ENCODE measurements at places on chromosomes 5 and 9. TPM values are rescaled to one million over a fixed set of nuclear protein-coding genes. Genes with fewer than 3 reads are reported as not detected.

GDF9 gene
- total RNA-seq = 0.22 TPM

GRCh38 chr9:126457175-126457547 is 130.5 kb downstream of the MVB12B start:
- no peak for DNase-seq

NMUR2 gene
- total RNA-seq = not detected

DNA sequence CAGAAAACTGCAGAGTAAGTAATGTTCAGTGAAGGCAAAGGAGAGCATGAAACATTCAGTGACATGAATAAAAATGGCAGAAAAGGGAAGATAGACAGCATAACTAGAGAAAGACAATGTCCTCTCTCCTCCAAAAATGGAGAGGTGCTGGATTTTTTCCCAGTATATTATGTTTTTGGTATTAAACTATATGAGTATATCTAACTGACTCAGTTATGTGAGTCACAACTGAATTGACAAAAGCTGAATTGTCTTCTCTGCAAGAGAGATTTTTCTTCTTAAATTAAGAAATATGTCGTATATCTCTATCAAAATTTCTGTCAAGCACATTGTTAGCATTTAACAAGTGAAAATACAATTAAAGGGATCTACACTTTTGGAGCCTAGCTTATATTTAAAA is 375.1 kb downstream of the CHSY3 start:
- DNase-seq = no peak

DNA sequence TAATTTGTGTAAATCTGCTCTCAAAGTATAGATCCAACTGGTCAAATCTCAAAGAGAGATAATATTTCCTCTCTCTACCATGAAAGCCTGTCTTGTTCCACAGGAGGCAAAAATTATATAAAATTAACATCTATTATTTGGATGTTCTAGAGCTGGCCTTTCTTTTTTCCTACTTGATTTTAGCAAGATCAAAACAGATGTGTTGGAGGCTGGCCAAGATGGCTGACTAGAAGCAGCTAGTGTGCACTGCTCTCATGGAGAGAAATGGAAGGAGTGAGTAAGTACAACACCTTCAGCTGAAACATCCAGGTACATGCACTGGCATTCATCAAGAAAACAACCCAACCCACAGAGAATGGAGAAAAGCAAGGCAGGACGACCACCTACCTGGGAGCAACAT is 298.6 kb upstream of the SLC24A2 start:
- DNase-seq = no peak

DNA sequence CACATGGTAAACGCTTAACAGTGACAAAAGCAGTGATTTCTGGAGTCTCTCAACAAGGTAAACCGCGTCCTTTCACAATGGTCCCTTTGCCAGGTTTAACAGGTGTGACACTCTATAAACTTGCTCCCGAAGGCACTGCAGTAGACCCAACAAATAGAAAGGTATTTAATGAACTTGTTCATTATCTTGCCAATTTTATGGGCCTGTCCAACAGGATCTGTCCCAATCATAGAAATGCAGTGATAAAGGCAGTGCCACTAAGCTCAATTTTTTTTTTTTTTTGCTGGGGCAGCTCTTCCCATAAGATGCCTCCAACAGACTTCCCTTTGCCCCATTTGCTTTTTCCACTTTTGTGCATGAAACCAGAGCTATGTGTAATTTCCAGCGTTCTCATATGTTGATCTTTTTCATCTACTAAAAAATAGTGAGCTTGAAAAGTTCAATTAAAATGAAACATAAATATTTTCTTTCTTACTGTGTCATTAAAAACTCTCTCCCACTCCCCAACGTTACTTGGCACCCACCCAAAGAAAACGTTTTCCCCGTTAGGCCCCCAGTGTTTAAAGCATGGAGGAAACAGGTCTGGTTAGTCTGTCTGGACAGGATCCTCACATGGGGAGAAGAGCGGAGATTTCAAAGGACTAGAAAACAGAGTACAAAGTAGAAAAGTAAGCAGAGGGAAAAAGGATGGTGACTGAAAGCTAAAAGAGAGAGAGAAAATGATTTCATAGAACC is 80.9 kb upstream of the SPATA31D4 start:
- no peak for DNase-seq

DNA sequence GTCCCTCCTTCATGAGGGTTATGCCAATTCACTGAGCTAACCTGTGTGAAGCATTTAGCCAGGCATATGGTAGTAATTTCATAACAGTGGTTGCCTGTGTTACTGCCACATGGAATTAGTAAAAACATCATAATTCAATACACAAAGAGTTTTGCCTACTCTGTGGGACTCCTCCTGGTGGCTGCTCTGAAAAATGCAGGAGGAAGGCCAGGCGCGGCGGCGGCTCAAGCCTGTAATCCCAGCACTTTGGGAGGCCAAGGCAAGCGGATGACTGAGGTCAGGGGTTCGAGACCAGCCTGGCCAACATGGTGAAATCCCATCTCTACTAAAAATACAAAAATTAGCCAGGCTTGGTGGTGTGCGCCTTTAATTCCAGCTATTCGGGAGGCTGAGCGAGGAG is 547.3 kb downstream of the CDK5RAP2 start:
- DNase-seq = no peak

FGF10 gene
- 2.1 TPM for total RNA-seq

DNA sequence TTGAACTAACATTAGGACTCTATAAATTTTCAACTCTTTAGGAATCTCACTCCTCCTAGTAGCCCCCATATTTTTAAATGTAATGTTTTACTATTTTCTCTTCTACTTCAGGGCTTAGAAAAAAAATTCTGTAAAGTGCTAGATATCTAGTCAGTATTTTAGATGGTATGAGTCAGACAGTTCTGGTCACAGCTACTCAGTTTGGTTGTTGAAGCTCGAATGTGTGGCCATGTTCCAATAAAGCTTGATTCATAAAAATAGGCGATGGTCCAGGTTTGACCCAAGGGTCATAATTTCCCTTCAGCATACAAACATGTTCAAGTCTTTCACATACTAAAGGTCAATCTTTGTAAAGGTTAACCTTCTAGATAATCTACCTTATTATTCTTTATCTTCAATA is 566.0 kb upstream of the CDH18 start:
- DNase-seq = no peak

DNA sequence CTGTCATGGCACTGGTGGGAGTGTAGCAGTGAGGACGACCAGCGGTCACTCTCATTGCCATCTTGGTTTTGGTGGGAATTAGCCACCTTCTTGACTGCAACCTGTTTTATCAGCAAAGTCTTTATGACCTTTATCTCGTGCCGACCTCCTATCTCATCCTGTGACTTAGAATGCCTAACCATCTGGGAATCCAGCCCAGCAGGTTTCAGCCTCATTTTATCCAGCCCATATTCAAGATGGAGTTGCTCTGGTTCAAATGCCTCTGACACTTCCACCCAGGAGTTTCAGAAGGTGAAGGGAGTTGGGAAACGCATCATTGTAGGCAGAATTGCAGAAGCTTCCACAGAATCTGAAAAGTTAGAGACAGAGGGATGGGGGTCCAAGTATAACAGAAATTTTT is 35.4 kb downstream of the SHC3 start:
- DNase-seq = no peak

CAVIN4 gene
- total RNA-seq = 3.1 TPM

GRCh38 chr9:76351006-76351405 is 43.2 kb downstream of the RFK start:
- DNase-seq = no peak

LRRC19 gene
- total RNA-seq = not detected

DNA sequence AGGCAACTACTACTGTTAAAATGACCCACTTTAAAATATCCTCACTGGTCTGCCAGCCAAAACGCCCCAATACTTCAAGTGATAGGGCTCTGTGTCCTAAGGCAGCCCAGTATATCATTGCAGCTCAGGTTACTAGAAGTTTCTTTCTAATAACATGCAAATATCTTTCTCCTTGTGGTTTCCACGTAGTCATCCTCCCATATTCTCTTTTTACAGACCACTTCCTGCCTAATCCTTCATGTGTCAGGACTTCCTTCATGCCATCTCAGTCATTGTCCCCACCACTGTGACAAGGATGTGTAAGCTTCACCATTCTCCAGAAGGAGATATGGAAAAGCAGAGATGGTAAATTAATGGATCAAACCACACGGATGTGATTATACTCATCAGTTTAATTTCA is 813.7 kb downstream of the MAT2B start:
- no peak for DNase-seq

GRM6 gene
- total RNA-seq = not detected

DNA sequence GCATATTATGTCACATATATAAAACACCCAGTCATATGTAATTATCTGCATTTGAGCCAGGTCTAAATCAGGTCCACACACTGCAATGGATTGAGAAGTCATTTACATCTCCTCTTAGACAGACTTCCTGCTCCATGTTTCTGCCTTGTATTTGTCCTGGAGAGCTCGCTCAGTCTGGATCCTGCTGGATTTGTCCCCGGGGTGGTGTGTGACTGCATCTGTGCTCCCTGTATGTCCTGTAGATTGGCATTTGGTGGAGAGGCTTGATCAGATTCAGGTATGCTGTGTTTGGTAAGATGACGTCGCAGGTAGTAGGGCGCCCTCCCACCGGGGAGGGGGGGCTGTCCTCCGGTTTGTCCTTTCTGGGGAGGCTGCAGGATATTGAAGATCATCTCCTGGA is 33.6 kb upstream of the IER5L start:
- no peak for DNase-seq

DNA sequence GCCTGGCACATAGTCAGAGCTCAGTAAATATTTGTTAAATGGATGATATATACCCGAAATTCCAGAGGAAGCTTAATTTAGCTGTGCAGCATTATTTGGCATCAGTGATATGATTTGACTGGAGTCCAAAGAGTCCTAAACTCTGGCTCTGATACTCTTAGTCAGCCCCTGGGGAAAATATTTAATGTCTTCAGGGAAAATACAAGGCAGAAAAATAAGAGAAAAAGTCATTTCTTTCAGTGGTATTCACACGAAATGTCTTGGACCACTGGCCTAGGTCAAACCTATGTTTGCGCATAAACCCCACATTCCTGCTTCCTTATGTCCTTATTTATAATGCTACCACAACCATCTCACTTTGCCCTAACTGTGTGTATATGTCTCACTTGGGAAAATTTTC is 23.8 kb downstream of the GLRA1 start:
- no peak for DNase-seq

DOCK8 gene
- 0.41 TPM for total RNA-seq

DNA sequence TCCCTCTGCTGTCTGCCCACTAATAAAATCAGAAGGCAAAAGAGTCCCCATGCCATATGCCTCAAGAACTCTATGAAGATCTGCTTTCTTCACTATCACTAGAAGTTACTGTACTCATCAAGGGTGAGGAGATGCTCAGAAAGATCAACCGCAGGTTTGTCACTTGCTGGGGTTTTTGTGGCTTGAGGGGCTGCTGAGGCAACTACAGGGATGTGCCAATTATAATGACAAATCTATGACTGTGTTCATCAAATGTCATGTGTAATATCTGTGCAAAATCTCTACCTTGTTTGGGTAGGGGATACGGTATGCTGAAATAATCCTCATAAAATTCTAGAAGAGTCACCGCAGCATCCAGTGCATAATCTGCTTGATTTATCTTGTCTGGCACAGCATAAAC is 13.0 kb downstream of the ERAP1 start:
- no peak for DNase-seq

- no peak for DNase-seq
Measured at GRCh38 chr5:120016717-120017382, 387.5 kb downstream of the FAM170A start.

ZBTB26 gene
- total RNA-seq = 1.9 TPM

DNA sequence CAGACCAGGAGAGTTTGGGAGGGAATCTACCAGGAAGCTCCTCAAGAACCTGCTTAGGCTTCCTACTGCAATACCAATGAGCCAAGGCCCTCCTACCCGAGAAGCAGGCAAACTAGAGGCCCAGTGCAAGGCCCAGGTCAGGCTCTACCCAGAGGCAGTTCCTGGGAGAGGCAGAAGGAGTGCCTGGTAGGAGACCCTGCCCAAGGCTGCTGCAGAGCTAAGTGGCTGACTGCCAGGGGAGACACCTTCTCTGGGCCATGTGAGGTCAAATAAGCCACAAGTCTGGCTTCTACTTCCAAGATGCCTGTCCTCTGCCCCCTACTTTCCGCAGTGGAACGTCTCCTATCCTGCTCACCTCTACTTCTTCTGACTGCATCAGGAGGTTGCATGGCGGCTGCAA is 17.8 kb downstream of the ACSL6 start:
- DNase-seq = no peak

GRCh38 chr9:28155067-28155466 is 581.8 kb upstream of the C9orf72 start:
- no peak for DNase-seq

- DNase-seq = no peak
Measured at GRCh38 chr5:157650991-157651611, 1.1 kb downstream of the SOX30 start.

ERAP2 gene
- not detected for total RNA-seq

DNA sequence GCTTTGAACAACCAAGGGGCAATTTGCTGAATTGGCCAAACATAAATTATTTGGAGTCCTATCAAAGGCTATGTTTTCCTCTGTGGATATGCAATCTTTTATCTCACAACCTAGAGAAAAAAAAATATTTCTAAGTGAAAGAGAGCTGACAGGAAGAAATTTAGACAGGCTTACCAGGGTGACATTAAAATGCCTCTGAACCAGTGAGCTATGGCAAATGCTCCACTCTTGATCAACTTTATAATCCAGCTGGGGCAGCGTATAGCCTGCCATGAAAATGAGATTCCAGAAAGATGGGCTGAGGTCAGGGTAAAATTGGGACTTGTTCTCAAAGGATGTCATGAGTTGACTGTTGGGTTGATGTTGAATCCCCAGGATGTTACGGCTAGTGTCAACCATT is 399.3 kb upstream of the TRPC7 start:
- DNase-seq = no peak

CARD9 gene
- total RNA-seq = 0.28 TPM

GRCh38 chr9:75996726-75997125 is 106.3 kb downstream of the PCSK5 start:
- no peak for DNase-seq

DNA sequence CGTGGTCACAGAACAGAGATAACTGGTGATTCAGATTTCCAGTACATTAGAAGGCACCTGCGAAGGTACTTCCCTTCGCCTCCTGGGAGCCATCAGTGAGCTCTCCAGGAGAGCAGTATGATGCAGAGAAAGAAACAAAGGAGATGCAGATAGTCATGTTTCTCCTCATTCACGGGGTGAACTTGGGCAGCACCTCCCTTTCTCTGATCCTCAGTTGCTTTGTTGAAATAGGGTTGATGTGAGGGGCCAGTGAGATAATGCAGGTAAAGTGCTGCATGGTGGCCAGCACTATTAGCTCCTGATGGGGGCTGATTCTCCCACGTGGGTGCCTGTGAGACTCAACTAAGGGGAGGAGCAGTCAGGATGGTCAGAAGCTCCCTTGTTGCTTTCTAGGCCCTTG is 46.6 kb upstream of the ZNF169 start:
- peak; percentile 41 for DNase-seq

DNA sequence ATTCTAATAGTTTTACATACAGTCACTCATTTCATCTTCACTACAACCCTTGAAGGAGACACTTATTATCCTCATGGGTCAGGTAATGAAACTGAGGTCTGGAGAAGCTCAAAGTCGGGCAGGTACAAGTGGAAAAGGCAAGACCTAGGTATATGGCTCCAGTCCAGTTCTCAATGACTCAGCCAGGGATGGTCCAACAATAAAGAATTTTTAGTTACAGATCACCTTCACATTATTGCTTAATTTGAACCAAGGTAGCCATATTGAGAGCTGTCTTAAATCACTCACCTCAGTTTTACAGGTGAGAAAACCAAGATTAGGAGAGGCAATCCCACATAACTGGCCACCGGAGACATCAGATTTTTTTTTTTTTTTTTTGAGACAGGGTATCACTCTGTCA is 55.4 kb downstream of the PTPN3 start:
- no peak for DNase-seq

ALDH1A1 gene
- 4.5 TPM for total RNA-seq

THBS4 gene
- 3.4 TPM for total RNA-seq
